Breast epithelium (tissue), 4 donors: ENCODE measurements at places on chromosomes 2 and 18. TPM values are rescaled to one million over a fixed set of nuclear protein-coding genes. Genes with fewer than 3 reads are reported as not detected.

Gene MSTN
- total RNA-seq: 0.64 TPM

Gene CYP27A1
- total RNA-seq: 28.8 TPM

DNA sequence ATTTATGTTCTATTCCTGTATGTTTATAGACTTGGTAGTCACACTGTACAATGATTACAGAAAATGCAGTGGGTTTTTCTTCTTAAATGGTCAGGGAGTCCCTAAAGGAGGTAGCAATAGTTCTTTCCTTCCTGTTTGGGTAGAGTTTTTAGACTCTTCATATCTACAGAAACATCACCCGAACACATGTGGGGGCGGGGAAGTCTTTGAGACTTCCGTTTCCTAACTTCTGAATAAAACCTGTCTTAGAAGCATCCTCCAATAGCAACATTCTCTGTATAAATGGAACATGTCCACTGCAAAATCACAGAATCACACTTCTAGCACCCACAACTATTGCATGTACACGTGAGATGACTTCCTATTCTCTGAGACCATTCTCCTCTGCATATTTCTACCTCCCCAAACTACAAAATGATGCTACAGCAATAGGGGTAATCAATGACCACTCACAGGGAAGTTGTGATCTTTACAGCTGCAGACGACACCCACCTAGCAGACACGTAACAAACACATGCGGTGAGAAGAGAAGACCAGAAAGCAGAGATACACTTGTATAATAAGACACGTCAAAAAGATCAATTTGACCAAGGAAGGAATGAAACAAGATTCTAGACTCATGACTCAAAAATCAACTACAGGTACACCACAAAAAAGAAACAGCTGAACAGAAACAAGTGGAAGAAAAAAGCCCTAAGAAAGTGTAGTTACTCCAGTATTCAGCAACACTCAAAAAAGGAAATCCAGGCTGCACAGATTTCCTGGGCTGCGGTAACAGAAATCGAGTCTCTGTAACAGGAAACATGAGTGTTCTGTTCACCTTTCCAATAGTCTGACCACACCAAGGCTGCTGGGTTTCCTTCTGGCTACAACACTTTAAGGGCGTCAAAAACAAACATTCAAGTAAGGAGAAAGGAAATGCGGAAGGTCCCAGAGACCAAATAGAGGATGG, 120.4 kb downstream of the ZNF516 start:
- no peaks in the 10 kb centered on the region for H3K4me1 ChIP-seq
- H3K4me3 ChIP-seq: no peak overlapping the region
- no peak overlapping the region for H3K27ac ChIP-seq
- H3K27me3 ChIP-seq: no peaks in the 10 kb centered on the region

GRCh38 chr2:67037655-67038054, 359.5 kb upstream of the ETAA1 start:
- H3K27ac ChIP-seq: no peak overlapping the region
- H3K36me3 ChIP-seq: no peaks in the 10 kb centered on the region
- no peaks in the 10 kb centered on the region for H3K4me1 ChIP-seq
- no peak for DNase-seq

DNA sequence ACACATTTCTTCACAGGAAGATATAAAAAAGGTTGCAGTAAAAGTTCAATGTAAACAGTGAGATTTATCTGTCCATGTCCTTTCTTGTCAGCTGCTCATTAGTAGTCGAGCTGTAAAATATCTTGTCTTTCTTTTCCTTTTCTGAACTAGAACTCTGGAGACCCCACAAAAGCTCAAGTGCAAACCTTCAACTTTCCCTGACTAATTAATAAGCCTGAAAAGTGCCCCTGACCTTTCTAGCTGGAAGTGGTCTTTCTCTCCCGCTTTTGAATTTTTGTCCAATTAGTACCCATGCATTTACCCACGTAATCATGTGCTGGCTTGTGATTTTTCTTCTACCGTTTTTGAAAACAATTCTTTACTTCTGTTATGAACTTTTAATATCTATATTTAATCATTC, 63.6 kb upstream of the EHBP1 start:
- H3K27ac ChIP-seq: no peak overlapping the region
- DNase-seq: no peak
- no peaks in the 10 kb centered on the region for H3K36me3 ChIP-seq
- H3K27me3 ChIP-seq: no peaks in the 10 kb centered on the region
